Cardiac atrium fibroblast (primary cell): ENCODE measurements at places on chromosomes 11 and 22. TPM values are rescaled to one million over a fixed set of nuclear protein-coding genes. Genes with fewer than 3 reads are reported as not detected.

SNU13 gene
- total RNA-seq = 126 and 164 TPM in 2 replicates

CECR2 gene
- total RNA-seq = 2.4 and 3.1 TPM in 2 replicates

RAC2 gene
- 61.9 and 66.1 TPM in 2 replicates for total RNA-seq

GRM5 gene
- total RNA-seq = not detected in 2 replicates

BDNF gene
- total RNA-seq = 3.7 and 4.3 TPM in 2 replicates
